Left renal pelvis (tissue), 4 donors: ENCODE measurements at places on chromosomes 5 and 9.

DNA sequence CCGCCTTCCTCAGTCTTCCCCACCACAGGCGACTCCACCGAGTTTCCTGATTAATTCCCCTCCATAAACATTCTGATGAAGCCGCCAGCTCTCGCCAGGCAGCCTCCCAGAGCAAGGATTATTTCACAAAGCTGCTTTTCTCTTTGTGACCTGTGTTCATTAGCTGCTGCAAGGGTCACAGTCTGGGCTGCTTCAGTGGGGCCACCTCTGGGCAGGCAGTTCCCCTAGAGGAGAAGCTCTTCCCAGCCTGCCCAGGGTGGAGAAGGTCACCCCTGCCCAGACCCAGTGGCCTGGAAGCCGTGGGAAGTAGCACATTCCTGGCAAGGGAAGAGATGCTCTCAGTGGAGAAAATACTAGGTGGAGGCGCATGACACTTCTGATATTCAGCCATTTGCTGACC, 58.4 kb upstream of the RAPGEF1 start:
- DNase-seq, result no peak

DNA sequence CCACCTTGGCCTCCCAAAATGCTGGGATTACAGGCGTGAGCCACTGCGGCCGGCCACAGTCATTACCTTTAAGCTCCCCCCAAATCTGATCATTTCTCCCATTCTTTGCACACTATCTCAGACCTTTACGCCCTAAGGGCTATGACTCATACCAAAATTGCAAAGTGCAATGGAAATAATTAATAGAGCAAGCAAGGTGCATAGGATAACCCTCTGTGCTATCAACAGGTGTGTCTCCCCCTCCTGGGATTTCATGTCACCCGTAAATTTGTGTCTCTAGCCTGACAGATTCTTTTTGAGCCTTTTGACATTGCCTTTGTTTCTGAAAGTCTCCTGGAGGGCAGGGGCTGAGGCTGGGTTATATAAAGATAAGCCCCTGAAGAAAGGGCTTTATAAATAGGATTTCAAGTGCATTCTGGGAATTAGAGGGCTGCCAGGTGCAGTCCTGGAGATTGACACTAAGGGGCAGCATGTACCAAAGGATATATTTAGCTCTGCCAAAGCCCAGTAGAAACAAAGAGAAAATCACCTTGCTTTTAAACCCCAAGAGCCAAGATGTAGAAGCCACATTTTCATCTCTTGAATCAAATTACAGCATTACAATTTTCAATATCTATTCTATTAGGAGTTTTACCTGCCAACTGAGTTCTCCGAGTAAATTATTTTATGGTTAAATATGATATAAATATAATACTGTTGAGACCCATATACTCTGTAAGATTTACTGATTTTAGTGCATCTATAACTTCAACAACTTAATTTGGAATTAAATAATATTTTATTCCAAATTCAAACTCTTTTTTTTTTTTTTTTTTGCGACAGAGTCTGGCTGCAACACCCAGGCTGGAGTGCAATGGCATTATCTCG, 18.2 kb downstream of the S100Z start:
- DNase-seq, result peak; percentile 43

GRCh38 chr5:142644640-142645361, 41.1 kb downstream of the FGF1 start:
- no peak for DNase-seq

DNA sequence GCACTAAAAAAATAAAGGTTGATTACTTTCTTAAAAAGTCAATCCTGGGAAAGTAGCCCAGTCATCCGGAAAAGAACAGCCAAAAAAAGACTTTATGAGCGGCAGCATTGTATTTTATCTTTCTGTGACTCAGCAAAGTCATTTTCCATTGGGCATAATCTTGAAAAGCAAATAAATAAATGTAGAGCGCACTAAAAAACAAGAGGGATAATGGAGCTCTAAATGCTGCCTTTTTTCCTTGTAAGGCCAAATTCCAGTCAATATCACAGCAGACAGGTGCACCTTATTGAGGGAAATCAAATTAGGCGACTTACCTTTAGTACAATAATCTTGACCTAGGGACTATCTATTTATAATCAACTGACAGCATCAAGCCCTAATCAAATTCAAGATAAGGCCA, 266.8 kb downstream of the MTRR start:
- DNase-seq, result no peak

DNA sequence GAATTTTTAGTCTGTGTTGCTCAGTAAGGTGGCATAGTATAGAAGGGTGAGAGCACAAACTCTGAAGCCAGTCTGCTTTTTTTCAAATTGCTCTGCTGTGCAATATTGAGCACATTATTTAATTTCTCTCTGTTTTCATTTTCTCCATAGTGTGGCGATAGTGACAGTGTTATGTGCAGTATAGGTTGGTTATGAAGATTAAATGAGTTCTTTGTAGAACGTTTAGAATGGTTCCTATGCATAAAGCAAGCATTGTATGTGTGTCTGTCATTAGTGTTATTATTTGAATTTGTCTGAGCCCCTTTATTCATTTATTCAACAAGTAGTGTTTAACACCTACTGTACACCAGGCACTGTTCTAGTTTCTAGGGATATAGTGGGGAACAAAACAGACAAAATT, 9.2 kb downstream of the PRR16 start:
- no peak for DNase-seq

DNA sequence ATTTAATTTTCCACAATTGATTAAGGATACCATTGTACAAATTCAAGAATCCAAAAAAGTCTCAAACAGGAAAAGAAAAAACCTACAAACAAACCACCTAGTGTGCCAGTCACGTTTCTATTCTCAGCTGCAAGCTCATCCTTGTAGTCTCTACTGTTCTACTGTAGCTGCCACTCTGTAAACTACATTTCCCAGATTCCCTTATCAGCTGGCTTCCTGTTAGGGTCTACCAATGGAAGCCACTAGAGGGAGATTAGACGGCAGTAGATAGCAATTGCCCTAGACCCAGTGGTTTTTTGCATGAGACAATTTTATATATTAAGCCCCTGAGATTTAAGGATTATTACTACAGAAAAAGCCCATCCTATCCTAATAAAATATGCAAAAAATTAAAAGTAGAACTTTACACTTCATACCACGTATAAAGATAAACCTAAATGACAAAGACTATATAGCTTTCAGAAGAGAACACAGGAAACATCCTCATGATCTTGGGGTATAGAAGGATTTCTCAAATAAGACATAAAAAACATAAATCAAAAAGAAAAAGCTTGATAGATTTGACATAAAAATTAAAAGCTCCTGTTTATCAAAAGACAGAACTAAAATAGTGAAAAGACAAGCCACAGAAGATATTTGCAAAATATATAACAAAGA, 37.4 kb downstream of the P4HA2 start:
- DNase-seq, result peak; percentile 37

- DNase-seq, result no peak
Observed at GRCh38 chr5:116778032-116778431, 203.4 kb upstream of the SEMA6A start.

- no peak for DNase-seq
Observed at GRCh38 chr5:60196385-60197113, 303.0 kb upstream of the PDE4D start.

DNA sequence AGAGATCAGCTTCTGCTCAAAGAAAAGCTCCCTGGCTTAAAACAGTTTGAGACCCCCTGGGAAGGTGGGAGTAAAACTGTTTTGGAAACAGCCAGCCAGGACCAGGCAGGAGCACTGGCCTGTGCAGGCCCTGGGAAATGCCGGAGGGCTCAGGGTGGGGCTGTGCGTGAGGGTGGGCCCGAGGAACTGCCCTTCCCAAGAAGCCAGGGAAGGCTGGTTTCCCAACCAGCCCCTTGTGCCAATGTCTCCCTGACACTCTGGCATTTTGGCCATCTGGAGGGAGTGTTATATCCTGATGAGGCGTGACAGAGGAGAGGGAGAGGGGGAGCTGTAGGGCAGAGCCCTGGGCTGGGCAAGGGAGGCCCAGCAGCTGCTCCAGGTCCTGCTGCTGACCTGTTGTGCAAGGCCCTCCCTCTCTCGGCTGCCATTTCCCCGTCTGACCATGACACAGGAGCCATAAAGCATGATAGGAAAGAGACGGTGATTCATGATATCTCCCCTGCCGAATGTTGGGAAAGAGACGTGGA, 16.1 kb downstream of the OLFML2A start:
- DNase-seq, result no peak

DNA sequence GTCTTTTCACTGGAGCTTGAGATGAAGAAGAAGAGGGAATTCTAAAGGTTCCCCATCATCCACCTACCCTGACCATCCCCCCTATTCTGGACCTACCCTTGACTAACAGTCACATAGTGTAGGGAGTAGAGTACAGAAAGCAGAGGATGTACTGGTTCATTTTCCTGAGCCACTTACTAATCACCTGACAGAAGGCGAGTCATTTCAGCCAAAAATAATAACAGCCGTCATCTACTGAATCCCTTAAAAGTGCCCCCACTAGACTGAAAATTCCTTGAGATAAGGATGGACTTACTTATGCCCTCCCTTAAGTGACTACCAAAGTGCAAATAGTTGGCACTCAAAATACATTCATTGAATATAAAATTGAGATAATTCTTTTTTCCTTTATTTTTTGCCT, 112.2 kb downstream of the FOXD1 start:
- no peak for DNase-seq

- DNase-seq, result no peak
Observed at GRCh38 chr5:34669931-34670516, 13.9 kb downstream of the RAI14 start.

GRCh38 chr9:69171049-69171448, 3.0 kb upstream of the TJP2 start:
- no peak for DNase-seq

DNA sequence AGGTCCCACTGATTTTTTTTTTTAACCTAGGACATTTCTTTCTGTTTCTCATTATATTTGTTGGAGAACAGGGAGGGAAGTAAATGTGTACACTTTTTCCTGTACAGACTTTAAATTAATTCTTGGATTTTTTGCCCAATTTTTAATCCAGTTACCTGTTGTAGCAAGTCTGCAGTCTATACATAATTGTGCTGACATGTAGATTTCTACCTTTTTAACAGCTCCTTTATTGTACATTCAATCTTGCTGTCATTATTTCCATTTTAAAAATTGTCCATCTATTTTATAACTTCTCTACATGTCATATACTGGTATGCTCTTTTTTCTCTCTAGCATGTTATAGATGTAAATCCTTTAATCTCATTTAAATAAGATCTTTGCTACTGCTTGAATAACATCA, 1838.7 kb upstream of the CDH9 start:
- no peak for DNase-seq

DNA sequence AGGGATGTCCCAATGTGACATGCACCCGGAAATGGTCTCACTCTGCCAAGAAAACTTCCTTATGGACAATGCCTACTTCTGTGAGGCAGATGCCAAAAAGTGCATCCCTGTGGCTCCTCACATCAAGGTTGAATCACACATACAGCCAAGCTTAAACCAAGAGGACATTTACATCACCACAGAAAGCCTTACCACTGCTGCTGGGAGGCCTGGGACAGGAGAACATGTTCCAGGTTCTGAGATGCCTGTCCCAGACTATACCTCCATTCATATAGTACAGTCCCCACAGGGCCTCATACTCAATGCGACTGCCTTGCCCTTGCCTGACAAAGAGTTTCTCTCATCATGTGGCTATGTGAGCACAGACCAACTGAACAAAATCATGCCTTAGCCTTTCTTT, 37.6 kb upstream of the CCDC152 start:
- DNase-seq, result no peak

GRCh38 chr5:821504-821903, 29.3 kb downstream of the ZDHHC11 start:
- no peak for DNase-seq

DNA sequence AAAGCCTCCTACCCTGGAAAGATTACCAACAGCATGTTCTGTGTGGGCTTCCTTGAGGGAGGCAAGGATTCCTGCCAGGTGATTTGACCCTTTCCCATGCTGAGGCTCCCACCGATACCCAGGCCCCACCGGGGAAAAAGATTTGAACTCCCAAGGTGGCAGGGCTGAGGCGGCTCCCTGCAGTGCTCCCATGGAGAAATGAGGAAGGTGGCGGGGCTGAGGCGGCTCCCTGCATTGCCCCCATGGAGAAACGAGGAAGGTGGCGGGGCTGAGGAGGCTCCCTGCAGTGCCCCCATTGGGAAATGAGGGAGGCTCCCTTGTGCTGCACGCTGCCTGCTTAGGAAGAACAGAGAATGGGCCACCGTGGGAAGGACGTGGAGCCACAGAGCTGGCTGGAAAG, 3.2 kb downstream of the PRSS3 start:
- no peak for DNase-seq

DNA sequence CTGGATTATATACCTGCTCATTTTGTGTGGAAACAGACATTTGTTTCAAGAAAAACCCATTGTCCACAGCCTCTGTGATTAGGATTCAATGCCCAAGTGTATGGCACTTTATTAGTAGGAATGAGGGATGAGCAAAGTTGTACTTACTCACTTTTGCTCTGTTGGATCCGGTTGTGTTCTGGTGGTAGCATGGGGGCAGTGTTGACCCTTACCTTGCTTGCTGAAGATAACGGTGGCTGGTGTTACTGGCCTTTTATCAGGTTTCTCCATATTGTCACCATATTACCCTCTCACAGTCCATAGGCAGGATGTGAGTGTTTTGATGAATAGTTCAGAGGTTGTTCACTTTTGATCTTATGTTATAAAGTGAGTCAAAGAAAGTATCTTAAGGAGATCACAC, 42.7 kb upstream of the NUDT12 start:
- DNase-seq, result no peak

GRCh38 chr5:71589903-71590302, 2.8 kb downstream of the MCCC2 start:
- no peak for DNase-seq

GRCh38 chr5:66722686-66723085, 126.5 kb downstream of the MAST4 start:
- DNase-seq, result no peak
